ENCODE measurements at places on chromosomes 7 and 10. TPM values are rescaled to one million over a fixed set of nuclear protein-coding genes. Genes with fewer than 3 reads are reported as not detected.
A peak's percentile ranks its signal among the peaks of the same experiment; 100 is the strongest.

GRCh38 chr10:19231034-19231433 lies 182.4 kb downstream of the MALRD1 start:
- H3K27me3 ChIP-seq = no peaks in the 10 kb centered on the region
- no peaks in the 10 kb centered on the region for H3K36me3 ChIP-seq
- H3K27ac ChIP-seq = no peak overlapping the region
- no peaks in the 10 kb centered on the region for H3K4me1 ChIP-seq
- DNase-seq = no peak

- H3K4me1 ChIP-seq = no peaks in the 10 kb centered on the region
- DNase-seq = no peak
- no peak overlapping the region for H3K4me3 ChIP-seq
- H3K36me3 ChIP-seq = no peaks in the 10 kb centered on the region
- no peaks in the 10 kb centered on the region for H3K27me3 ChIP-seq
Measured at GRCh38 chr10:116237260-116237659, 35.7 kb downstream of the GFRA1 start.

Gene TTYH3
- total RNA-seq = 25.2 TPM

Gene FAM221A
- 7.2 TPM for total RNA-seq

DNA sequence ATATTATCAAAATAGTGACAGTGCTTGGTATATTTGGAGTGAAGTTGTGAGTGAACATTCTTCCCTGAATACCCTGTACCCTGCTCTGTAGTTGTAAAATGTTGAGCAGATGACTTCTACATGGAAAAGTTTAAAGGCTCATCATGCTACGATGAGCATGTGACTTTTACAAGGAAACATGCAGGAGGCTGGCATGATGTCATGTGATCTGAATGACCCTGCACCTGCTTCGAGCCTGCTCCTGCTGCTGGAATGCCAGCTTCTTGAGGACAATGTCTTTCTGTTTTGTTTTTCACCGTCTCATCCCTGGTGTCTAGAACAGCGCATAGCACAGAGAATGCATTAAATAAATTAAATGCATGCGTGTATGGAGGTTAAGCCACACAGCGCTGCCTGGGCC lies 5.4 kb upstream of the INPP5A start:
- no peak overlapping the region for H3K4me3 ChIP-seq
- DNase-seq = no peak
- peaks cover 4% of the 10 kb centered on the region for H3K36me3 ChIP-seq
- no peaks in the 10 kb centered on the region for H3K27me3 ChIP-seq
- H3K27ac ChIP-seq = peak overlapping the region; percentile 13

- no peak overlapping the region for H3K4me3 ChIP-seq
- no peaks in the 10 kb centered on the region for H3K36me3 ChIP-seq
- no peak overlapping the region for H3K27ac ChIP-seq
- H3K27me3 ChIP-seq = peaks cover 5% of the 10 kb centered on the region
- H3K4me1 ChIP-seq = 0 out of 2 replicates have a peak, but pooled peaks cover 3% of the 10 kb centered on the region
Measured at GRCh38 chr10:3179174-3179573, 6.6 kb upstream of the PITRM1 start.

GRCh38 chr10:104576611-104577010 lies 64.5 kb upstream of the SORCS3 start:
- no peaks in the 10 kb centered on the region for H3K27me3 ChIP-seq
- H3K4me1 ChIP-seq = no peaks in the 10 kb centered on the region
- no peak overlapping the region for H3K4me3 ChIP-seq
- no peak overlapping the region for H3K27ac ChIP-seq
- DNase-seq = no peak

GRCh38 chr7:101269664-101270063 lies 24.8 kb upstream of the FIS1 start:
- no peak overlapping the region for H3K27ac ChIP-seq
- peaks cover 33% of the 10 kb centered on the region for H3K27me3 ChIP-seq
- no peak overlapping the region for H3K4me3 ChIP-seq
- no peak for DNase-seq
- no peaks in the 10 kb centered on the region for H3K4me1 ChIP-seq

DNA sequence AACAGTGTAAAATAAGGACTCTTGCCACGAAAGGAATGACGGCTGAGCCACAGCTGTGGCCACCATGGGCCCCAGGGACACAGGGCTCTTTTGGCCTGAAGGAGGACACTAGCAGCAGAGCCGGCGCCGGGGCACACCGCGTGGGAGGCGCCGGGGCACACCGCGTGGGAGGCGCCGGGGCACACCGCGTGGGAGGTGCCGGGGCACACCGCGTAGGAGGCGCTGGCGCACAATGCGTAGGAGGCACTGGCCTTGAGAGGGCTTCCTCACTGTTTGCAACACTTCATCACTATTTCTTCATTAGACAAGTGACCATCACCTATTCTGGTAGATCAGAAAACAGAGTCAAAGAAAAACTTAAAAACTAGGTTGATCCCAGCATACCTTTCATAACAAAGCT lies 23.4 kb downstream of the ESYT2 start:
- no peaks in the 10 kb centered on the region for H3K27me3 ChIP-seq
- no peak for DNase-seq
- H3K4me3 ChIP-seq = no peak overlapping the region
- H3K27ac ChIP-seq = no peak overlapping the region
- H3K4me1 ChIP-seq = peaks cover 18% of the 10 kb centered on the region

Gene LIPN
- total RNA-seq = not detected

GRCh38 chr7:114928060-114928459 lies 6.2 kb downstream of the MDFIC start:
- H3K27me3 ChIP-seq = no peaks in the 10 kb centered on the region
- H3K36me3 ChIP-seq = peaks cover 47% of the 10 kb centered on the region
- no peak overlapping the region for H3K27ac ChIP-seq
- peaks cover 24% of the 10 kb centered on the region for H3K4me1 ChIP-seq
- DNase-seq = no peak
- no peak overlapping the region for H3K4me3 ChIP-seq

Gene SEMA3A
- 29.2 TPM for total RNA-seq

DNA sequence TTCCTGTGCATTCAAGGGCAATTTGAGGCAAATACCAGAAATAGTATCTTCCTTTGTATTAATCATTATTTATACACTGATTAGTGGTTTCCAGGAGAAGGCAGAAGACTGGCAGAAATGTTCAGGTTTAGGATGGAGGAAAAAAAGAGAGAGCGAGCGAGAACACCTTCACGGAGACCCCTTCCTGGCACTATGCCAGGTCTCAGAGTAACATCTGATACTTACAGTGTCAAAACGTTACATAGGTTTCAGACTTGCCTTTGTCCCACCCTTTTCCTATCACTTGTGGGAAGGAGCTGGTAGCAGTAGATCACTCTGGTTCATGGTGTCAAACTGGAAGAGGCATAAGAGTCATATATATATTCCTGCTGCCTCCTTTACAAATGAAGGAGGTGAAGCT lies 652 bp downstream of the OR2A12 start:
- H3K27ac ChIP-seq = no peak overlapping the region
- H3K4me3 ChIP-seq = no peak overlapping the region
- H3K36me3 ChIP-seq = no peaks in the 10 kb centered on the region
- H3K27me3 ChIP-seq = no peaks in the 10 kb centered on the region

DNA sequence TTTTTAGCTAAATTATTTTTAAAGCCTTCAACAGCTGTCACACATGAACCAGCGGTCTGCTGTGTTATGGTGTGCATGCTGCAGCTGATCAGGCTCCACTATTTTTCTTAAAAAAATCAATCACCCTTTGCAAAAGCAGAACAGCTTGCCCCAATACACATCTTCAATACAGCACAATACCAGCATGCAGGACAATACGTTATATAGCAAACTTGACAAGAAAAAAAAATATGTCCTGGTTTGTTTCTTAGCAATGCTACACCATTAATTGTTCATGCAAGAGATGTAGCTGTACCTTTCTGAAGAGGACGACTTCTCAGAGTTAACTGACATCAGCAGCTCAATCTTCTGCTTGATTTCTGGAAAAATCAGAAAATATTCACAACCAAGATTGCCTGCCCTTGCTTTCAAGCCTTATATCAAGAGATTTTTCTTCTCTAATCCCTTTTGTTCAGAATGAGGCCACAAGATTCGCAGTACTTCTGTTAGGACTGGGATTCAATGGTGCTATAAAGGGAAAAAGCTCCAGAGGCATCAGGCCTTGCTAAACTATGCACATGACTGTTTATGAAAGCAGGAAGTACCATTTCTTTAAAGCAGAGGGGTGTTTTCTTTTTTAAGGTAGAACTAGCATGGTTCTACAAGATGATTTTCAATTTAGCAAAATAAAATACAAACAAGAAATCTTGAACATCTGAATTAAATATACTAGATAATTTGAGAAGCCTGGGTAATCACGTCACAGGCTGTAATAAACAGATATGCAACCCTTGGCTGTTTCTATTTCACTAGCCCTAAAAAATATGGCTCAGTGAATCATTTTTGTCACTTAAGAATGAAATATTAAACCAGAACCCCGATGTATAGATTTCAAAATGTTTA lies 120.0 kb downstream of the SRPK2 start:
- no peaks in the 10 kb centered on the region for H3K36me3 ChIP-seq
- DNase-seq = peak; percentile 43
- H3K4me3 ChIP-seq = no peak overlapping the region
- H3K27me3 ChIP-seq = no peaks in the 10 kb centered on the region
- H3K27ac ChIP-seq = peak overlapping the region; percentile 39

- DNase-seq = peak; percentile 42
- H3K27me3 ChIP-seq = no peaks in the 10 kb centered on the region
- H3K36me3 ChIP-seq = peaks cover 66% of the 10 kb centered on the region
Measured at GRCh38 chr7:56062382-56062781, 1.7 kb upstream of the SUMF2 start.

DNA sequence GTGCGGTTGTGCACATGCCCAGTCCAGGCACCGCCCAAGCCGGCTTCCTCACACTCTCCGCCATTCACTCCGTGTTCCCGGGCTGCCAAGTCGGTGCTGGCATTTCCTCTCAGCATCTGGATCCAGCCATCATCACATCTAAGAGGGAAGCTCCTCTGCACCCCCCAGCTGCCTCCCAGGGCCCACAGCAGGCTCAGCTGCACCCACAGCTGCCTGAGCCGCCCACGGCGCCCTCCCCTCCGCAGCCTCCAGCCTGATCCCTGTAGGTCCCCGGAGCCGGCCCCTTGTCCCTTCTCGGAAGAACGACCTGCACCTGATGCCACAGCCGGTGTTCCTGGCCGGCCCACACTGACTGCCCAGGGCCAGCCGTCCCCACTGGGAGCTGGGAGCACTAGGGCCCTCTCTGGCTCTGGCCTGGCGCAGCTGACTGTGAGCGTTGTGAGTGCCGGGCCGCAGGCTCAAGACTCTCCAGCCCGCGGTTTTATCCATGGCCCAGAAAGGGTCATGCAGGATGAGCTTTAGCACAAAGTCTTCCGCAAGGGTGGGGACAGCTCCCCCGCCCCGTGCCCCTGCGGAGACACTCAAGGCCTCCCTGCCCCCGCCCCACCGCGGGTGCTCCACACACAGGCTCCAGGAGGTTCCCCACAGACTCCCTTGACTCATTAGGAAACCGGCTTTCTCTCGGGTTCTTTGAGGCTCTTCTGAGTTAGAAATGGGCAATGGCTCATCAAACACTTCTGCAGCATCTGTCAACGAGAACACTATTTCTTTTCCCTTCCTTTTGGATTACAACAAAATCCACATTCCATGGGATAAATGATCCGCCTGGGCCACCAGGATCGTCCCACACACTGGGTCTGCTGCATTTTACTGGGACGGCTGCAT lies 31.2 kb downstream of the CFAP46 start:
- H3K36me3 ChIP-seq = no peaks in the 10 kb centered on the region
- no peak for DNase-seq
- H3K4me1 ChIP-seq = no peaks in the 10 kb centered on the region
- no peak overlapping the region for H3K4me3 ChIP-seq
- no peak overlapping the region for H3K27ac ChIP-seq

DNA sequence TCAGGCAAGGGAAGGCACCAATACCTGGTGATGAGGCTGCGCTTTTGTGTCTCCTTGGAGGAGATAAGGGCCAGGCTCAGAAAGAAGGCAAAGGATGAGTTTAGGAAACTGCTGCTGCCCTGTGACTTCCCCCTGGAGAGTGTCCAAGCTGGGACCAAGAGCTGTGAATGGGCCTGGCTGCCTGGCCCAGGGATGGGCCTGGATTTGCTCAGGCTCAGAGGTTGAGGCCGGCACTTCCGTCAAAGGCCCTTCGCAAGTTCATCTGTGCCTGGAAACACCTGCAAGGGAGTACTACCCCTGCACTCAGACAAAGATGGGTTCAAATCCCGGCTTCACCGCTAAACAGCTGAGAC lies 50.5 kb upstream of the NANOS1 start:
- H3K27ac ChIP-seq = no peak overlapping the region
- DNase-seq = no peak
- no peak overlapping the region for H3K4me3 ChIP-seq
- no peaks in the 10 kb centered on the region for H3K27me3 ChIP-seq
- H3K36me3 ChIP-seq = no peaks in the 10 kb centered on the region
- no peaks in the 10 kb centered on the region for H3K4me1 ChIP-seq

GRCh38 chr7:35565927-35566326 lies 129.0 kb downstream of the HERPUD2 start:
- no peak overlapping the region for H3K4me3 ChIP-seq
- H3K27ac ChIP-seq = no peak overlapping the region
- no peaks in the 10 kb centered on the region for H3K27me3 ChIP-seq
- no peaks in the 10 kb centered on the region for H3K4me1 ChIP-seq

Gene RELN
- not detected for total RNA-seq

DNA sequence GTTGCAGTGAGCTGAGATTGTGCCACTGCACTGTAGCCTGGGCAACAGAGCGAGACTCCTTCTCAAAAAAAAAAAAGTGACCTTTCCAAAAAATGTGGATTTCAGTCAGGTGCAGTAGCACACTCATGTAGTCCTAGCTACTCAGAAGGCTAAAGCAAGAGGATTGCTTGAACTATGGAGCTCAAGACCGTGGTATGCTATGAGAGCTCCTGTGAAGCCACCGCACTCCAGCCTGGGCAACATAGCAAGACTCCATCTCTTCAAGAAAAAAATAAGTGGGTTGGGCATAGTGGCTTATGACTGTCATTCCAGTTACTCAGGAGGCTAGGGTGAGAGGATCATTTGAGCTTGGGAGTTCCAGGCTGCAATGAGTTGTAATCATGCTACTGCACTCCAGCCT lies 51.1 kb downstream of the TET1 start:
- no peak overlapping the region for H3K4me3 ChIP-seq
- no peak for DNase-seq
- H3K36me3 ChIP-seq = no peaks in the 10 kb centered on the region
- no peaks in the 10 kb centered on the region for H3K27me3 ChIP-seq

GRCh38 chr7:531777-532176 lies 12.1 kb upstream of the PDGFA start:
- DNase-seq = no peak
- peaks cover 26% of the 10 kb centered on the region for H3K27me3 ChIP-seq
- no peaks in the 10 kb centered on the region for H3K4me1 ChIP-seq
- no peak overlapping the region for H3K4me3 ChIP-seq

Gene EGFR
- total RNA-seq = 28.9 TPM

DNA sequence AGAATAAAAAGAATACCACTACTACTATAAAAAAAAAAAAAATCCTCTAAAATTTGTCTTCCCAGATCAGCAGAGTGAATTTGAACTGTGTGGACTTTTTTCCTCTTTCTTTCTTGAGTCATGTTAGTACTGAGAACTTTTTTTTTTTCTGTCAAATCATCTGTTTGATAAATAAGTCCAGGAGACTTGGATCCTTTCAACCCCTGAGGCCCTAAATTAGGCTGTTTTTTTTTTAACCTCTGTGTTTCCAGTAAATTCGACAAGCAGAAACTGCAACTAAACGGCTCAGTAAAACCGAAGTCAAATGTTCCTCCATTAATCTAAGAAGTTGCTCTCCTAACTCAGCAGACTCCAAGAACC lies 2.7 kb downstream of the MAP3K8 start:
- no peak overlapping the region for H3K4me3 ChIP-seq
- H3K4me1 ChIP-seq = peaks cover 38% of the 10 kb centered on the region
- no peak for DNase-seq
- no peaks in the 10 kb centered on the region for H3K27me3 ChIP-seq
- H3K27ac ChIP-seq = peak overlapping the region; percentile 18

Gene PLEKHS1
- 0.03 TPM for total RNA-seq
